CD4-positive, alpha-beta T cell treated with Interleukin-2 at 100 ng/mL for 4 hours (primary cell): ENCODE measurements at places on chromosomes 6 and 20.

DNA sequence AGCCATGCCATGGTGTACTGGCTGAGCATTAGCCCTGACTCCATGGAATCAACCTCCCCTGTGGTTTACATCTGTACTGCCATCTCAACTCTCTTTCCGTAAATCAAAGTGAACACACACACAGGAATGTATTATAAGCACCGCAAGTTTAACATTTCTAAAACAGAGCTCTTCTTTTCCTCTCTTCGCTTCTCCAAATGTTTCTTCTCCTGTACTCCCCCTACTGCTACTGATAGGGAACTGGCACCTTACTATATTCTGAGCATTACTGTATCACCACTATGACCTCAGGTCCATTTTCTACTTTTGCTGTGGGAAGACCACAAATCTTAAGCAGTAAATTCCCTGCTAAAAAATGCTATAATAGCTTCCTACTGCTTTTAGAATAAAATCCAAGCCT, 101.2 kb downstream of the NUS1 start:
- DNase-seq, result no peak

GRCh38 chr20:63468421-63468820, 4.0 kb downstream of the KCNQ2 start:
- DNase-seq, result no peak

DNA sequence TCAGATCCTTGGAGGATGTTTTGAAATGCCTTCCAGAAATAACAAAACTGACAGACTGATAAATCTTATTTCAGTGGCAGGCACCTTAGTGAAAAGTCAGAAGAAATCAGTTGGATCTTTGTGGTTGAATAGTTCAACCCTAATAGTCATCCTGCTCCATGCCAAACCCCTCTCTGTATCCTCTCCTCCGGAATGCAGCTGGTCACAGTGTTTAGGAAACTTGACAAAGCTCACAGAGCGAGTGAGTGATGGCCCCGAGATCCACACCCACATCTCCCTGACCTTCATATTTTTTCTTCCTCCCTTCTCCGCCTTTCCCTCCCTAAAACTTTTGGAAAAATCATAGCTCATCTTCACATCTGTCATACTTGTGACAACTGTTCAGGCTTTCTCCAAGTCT, 464.8 kb upstream of the CDH4 start:
- no peak for DNase-seq

DNA sequence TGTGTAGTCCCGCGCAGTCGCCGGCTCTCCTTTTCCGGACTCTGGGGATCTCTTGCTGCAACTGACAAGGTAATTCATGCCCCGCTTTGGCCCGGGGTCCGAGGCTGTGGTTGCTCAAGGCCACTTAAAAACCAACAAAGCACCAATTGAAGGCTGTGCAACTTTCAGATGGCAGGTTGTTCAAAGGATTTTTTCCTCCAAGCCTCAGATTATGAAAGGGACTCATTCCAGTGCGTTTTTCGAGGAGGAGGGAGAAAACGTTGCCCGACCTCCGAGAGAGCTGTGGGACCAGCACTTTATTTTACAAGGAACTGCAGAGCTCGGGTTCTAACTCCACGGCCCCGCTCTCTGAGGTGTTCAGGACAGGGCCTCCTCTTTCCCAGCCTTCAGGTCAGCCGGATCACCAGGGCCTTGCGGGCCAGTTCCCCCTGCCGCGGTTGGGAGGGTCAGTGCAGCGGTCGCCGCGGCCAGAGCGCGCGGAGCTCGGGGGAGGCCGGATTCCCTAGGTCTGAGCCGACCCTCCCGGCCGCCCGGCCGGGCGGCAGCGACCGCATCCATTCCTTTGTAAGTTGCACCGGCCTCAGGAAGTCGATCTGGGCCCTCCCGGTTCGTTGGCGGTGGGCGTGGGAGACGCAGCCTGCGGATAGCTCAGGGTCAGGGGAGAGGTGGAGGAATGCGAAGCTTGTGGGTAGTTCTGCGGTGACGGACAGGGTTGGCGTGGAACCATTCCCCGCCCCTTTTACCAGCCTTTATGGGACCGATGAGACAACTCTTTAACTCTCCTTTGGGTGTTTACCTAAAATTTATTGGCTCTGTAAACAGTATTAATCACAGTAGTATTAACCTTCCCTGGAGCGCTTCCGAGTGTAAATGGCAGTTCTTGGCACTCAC, 1.6 kb downstream of the UTRN start:
- DNase-seq, result no peak

DNA sequence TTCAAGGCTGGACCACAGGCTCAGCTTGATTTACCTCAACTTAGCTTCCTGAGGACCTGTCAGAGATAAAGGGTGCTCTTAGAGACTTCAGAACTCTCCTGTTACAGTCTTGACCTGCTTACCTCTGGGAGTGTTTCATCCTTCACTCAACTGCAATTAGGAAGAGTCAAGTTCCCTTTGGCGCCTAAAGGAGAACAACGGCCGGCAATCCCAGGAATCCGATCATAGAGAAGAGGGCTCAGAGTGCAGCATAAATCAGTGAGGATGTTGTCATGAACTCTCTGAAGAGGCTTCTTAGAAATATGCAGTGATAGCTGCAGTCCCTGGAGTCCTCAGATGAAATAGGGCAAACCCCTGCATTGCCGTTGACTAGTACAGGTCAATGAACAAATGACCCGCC, 36.4 kb downstream of the LYRM2 start:
- no peak for DNase-seq

- DNase-seq, result no peak
Observed at GRCh38 chr6:11155589-11155988, 44.1 kb upstream of the ERVFRD-1 start.

- DNase-seq, result no peak
Observed at GRCh38 chr6:73898599-73898998, 202.6 kb downstream of the CD109 start.

DNA sequence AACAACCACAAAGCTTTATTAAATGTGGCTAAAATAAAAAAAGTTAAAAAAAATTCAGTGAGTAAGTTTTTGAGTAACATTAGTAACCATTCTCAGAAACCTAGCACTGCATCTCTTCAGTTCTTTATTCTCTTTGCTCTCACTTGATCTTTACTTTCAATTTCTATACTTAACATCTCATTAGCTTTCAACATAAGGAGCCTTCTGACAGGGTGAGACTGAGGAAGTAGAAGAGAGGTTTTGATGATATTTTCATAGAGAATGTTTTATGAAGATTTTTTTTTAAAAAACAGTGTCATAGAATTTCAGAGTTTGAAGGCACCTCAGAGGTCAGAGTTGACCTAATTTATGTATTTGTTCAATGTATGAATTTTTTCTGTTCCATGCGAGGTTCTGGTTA, 60.8 kb downstream of the FAM83B start:
- no peak for DNase-seq

DNA sequence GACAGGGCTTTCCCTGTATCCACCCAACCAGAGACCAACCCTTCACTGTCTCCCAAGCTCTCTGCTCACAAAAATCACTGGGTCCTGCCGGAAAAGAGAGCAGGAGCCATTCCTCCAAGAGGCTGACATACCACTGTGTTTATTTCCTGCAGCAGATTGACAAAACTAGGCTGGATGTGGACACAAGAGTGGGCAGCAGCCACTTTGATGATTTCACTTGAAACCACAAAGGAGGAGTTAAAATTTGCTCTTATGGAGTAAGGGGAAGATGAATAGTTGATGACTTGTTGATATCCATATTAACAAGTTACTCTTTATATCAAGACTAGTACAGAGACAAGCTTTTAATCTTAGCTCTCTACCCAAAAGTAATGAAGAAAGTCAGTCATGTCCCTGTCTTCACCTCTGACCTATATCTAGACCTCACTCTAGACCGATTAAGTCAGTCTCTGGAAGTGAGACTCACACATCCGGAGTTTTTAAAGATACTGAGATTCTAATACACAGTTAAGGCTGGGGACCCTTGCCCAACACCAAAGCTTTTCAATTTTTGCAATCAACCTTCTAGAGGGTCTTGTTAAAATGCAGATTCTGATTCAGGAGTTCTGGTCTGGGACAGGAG, 73.8 kb downstream of the SCML4 start:
- no peak for DNase-seq

- no peak for DNase-seq
Observed at GRCh38 chr20:454951-455350, 7.4 kb downstream of the TBC1D20 start.

DNA sequence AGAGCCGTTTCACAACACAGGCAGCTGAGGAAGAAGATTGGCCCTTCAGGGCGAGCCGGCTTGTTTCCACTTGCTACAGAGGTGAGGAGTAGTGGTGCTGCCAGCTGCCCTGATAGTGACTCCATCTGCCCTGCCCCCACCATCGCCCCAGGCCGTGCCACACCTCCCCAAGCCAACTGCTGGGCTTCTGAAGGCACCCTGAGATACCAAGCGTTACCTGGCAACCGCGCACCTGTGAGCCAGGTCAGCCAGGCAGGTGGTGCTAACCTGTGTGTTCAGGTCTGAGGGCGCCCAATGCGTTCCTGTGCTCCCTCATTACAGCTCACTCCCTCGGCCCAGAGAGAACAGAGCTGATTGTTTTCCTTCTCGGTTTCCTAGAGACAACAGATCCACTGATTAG, 299.1 kb upstream of the ID4 start:
- no peak for DNase-seq

DNA sequence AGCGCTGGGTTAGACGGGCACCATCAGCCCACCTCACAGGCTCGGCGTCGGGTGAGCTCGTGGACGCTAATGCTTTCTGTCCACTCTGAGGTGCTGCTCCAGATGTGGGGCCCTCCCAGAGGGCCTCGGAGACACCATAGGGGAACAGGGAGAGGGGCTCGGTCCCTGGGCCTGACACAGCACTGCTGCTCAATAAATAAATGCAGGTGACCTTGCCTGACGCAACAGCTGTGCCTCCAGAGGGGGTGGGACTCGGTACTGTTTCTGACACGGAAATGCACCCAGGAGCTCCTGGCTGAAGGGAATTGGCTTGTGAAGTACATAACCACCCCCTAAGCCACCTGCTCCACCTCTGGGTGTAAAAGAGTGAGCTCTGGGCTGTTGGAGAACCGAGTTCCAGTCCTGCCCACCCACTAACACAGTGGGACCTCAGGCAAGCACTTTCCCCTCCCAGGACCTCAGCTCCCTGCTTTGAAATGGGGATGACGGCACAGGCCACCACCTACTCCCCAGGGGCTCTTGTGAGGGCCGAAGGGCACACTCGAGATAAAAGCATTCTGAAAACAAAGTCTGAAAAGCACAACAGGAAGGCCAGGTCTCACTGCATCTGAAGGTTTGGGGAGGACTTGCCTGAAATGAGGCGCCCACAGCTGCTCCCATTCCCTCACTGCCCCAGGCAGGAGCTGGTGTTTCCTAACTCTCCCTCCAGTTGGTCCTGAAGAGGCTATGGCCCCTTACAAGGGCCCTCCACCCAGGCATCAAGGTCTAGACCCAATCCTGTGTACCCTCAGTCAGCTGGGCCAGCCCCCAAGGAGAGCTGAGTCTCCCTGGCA, 6.7 kb downstream of the KCNK15 start:
- no peak for DNase-seq

GRCh38 chr20:57505979-57506378, 19.0 kb downstream of the CTCFL start:
- no peak for DNase-seq

- DNase-seq, result peak; percentile 80
Observed at GRCh38 chr6:2749969-2750600, 637 bp downstream of the MYLK4 start.

DNA sequence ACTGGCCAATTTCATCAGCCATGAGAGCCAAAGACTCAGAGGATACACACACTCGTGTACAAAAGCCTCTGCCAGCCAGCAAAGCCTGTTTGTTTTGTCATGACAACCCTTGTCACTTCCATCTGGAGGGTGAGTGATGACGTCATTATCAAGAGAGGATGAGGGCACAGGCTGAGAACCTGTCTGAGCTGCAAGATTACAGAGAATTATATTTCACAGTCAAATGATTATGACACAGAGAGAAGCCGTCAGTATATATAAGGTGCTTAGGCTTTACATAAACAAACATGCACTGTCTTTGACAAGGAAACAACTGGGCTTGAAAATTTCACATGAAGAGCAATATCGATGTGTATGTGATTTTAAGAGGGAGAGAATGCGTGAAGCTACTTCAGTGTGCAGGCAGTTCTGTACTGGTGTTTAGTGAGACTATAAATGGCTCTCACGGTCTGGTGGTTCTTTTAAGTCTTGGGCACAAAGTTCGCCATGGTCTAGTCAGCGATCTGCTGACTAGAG, 36.5 kb upstream of the BCLAF1 start:
- DNase-seq, result no peak

GRCh38 chr6:28817808-28818145, 106.0 kb downstream of the TRIM27 start:
- no peak for DNase-seq

GRCh38 chr20:37356387-37356786, 10.4 kb downstream of the SRC start:
- DNase-seq, result no peak

GRCh38 chr6:48073976-48074767, 36.8 kb downstream of the PTCHD4 start:
- DNase-seq, result no peak

GRCh38 chr20:40692240-40693011, 3.4 kb upstream of the MAFB start:
- DNase-seq, result no peak

GRCh38 chr6:22049002-22049401, 247.8 kb downstream of the PRL start:
- no peak for DNase-seq

DNA sequence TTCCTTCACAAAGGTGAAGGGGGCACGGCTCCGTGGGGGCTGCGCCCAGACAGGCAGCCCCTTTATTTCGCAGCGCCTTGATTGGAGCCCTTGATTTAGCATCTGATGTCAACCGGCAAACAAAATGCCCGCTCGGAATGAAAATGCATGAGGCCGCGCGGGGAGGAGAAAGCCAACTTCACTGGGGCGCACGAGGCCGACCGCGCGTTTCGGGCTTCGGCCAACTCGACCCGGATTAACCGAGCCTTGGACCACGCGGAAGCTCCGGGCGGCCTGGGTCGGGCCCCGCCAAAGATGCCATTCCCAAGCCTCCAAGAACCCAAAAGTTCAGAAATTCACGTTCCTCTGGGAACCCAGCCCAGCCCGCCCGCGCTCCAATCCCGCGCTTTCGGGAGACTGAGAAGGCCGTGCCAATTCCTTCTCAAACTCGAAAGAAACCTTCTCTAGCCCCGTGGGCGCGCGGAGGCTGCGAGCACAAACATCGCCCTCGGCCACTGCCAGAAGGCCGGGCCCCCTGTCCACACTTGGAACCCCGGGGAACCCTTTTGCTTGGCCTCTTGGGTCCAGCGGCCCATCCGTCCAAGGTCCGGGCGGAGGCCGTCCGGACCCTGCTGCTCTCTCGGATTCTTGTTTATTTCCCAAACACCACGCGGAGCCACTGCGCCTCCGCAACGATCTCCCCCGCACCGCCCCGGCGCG, 879 bp upstream of the INSM1 start:
- DNase-seq, result no peak

DNA sequence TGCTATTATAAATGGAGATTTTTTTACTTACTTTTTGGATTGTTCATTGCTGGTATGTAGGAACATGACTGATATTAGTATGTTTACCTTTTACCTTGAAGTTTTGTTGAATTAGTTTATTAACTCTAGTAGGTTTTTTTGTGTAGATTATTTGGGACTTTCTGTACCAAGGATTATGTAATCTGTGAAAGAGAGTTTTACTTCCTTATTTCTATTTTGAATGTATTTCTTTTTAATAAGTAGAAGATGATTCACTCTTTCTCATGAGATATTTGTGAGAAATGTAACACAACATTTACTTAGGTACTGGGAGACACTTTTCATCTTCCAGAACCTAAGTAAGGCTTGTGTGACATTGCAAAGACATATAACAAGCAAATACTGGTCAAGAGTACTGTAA, 473.9 kb upstream of the HS3ST5 start:
- no peak for DNase-seq
